Activated CD4-positive, alpha-beta T cell treated with anti-CD3 and anti-CD28 coated beads, Interleukin-2, amount 50 U/mL, for 24 hours (primary cell): ENCODE measurements at places on chromosomes 11 and 22.
A peak's percentile ranks its signal among the peaks of the same experiment; 100 is the strongest.

GRCh38 chr11:118240999-118241763, 11.0 kb downstream of the MPZL3 start:
- DNase-seq: no peak

- no peak for DNase-seq
Measured at GRCh38 chr11:36447514-36447913, 62.6 kb downstream of the TRAF6 start.

DNA sequence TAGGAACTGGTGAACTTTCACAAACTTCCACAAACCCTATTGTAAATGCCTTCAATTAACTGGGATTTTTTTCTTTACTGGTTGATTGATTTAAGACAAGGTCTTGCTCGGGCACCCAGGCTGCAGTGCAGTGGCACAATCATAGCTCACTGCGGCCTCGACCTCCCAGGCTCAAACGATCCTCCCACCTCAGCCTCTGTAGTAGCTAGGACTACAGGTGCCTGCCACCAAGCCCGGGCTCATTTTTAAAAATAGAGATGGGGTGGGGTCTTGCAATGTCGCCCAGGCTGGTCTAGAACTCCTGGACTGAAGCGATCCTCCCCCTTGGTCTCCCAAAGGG, 35.7 kb upstream of the POLA2 start:
- no peak for DNase-seq

GRCh38 chr11:3016861-3017260, 24.7 kb upstream of the NAP1L4 start:
- DNase-seq: no peak

DNA sequence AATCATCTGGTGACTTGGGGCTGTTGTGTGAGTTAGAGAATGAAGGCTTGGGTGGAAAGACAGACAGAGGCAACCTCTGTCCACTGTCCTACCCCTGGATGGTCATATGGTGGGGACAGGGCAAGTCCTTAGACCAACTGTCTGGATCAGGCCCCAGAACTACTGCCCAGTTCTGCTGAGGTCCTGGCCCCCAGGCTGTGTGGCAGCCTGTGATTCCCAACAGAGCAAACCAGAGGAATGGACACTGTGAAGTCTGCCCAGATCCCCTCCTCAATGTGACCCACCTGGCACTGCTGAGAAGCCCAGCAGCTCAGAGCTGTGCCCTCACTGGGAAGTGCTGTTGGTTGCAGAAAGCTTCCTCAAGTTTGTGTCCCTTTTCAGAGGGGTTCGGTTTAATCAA, 69.0 kb downstream of the GGTLC2 start:
- DNase-seq: no peak

DNA sequence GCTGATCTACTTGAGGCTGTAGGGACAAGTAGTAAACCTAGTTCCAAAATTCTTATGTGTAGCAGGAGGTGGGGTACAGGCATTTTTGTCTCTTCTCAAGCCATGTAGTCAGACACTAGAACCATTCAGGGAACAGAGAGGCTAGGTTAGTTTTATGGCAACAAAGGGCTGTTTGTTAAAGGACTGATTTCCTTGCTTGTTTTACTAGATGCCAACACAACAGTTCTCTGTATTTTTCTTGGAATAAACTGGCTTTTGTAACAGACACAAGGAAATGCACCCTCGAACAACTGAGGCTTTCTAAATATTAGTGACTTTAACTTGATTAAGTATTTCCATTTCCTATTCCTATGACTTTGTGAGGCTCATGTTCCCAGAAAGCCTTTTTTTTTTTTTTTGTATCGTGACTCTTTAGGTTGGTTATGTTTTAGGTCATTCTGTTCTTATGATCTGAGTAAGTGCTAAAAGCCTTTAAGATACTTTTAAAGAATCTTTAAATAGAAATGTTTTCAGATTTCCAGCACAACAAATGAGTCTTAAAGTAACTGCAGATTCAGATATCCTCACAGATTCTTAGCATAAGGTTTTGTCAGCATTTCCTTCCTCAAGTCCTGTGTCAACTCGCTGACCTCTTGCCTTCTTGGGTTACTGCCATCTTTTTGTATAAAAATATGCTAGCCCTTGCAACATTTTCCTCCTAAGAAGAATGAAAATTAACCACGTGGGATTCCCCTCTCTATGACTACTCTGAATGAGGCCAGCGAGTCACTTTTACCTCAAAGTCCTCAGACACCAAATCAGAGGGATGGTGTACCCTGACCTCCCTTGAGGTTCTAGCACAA, 92.5 kb downstream of the CCDC83 start:
- peak; percentile 29 for DNase-seq

DNA sequence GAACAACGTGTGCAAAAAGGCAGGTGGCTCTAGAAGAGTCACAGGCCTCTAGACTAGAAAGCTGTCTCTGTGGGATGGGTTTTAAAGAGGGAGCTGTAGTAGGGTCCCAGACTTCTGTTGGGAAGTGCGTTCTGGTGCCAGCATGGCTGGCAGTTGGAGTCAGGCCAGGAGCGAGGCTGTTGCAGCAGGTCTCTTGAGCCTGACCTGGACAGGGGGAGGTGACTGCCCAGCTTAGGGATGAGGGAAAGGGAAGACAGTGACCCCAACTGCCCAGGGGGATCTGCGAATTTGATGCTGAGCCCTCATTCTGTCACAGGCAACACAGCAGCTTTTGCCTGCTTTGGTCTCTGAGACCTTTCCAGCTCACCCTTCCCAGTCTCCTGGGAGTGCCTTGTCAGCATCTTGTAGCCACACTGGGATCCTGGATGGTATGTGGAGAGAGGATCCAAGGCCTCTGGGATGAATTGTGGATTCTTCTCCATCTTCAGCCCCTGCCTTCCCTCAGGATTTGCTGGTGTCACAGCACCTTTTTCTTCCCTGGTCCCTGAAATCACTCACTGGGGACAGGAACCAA, 3.4 kb downstream of the TSKU start:
- no peak for DNase-seq

GRCh38 chr11:43360361-43361032, 1.8 kb downstream of the TTC17 start:
- DNase-seq: no peak

- no peak for DNase-seq
Measured at GRCh38 chr11:109046284-109046992, 375.6 kb upstream of the C11orf87 start.

- no peak for DNase-seq
Measured at GRCh38 chr11:57502376-57502775, 13.1 kb downstream of the SLC43A1 start.

GRCh38 chr11:13942971-13943381, 19.5 kb upstream of the SPON1 start:
- no peak for DNase-seq

GRCh38 chr11:86210898-86211297, 33.7 kb upstream of the EED start:
- DNase-seq: no peak

DNA sequence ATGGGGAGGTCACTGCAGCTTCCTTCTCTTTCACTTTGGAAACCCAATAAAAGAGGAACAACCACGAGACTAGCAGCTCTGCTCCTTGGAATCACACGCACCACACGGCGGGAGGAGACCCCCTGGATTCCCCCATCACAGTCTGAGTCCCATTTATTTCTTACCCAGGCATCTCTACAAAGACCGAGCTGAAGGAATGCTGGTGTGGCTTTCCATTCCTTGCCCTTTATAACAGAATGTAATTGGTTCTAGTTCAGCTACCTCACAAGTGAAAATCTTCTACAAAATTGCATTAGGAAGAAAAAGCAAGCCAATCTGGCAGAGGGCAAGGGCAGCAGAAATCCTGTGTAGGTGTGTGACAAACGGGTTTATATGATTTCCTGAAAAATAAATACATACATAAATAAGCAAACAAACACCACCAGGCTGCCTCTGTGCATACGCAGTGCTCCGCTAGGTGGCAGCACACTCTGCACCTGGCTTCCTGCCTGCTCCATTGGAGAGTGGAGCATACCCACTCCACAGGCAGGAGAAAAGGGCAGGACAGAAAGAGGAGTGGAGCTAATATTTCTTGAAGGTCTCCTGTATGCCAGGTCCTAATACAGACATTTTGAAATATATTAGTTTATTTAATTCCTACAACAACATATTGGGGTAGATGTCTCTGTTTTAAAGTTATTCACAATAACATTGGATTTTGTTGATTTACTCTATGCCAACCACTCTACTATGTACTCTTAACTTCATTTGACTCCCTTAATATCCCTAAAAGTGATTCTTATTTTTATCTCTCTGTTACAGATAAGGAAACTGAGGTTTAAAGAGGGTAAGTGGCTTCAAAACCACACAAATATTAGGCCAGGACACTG, 673.1 kb downstream of the KCNA4 start:
- no peak for DNase-seq

- no peak for DNase-seq
Measured at GRCh38 chr11:73931039-73931645, 19.7 kb upstream of the DNAJB13 start.

- no peak for DNase-seq
Measured at GRCh38 chr11:8728563-8728962, 46.0 kb downstream of the RPL27A start.

DNA sequence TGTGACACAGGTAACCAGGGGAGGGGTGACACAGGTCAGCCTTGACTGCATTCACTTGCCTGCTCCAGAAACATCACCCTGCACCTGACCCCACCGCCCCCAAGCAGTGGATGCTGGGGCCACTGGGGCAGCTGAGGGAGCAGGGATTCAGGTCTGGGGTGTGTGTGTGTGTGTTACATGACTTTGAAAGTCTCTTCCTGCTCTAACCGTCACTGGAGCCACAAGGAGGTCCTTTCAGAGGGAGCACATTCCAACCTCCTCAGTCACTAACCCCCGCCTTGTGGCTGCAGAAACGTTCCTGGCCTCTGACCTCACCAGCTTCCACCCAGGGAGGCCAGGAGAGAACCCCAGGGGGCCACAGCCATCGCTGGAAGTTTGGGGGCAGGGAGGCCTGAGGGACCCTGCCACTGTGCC, 2.9 kb upstream of the FOSL1 start:
- DNase-seq: no peak

DNA sequence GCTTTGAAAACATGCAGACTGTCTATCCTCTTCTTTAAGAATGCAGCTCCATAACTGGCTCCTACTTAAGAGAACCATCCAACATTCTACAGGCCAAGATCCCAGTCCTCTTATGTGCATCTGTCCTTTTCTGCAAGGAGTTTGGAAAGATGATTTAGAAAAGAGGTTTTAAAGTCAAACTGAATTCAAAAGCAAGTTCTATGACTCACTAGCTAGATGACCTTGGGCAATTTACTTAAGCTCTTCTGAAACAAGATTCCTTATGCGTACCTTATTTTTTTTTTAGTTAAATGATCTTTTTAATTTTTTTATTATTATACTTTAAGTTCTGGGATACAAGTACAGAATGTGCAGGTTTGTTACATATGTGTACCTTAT, 29.2 kb downstream of the GUCY1A2 start:
- no peak for DNase-seq

DNA sequence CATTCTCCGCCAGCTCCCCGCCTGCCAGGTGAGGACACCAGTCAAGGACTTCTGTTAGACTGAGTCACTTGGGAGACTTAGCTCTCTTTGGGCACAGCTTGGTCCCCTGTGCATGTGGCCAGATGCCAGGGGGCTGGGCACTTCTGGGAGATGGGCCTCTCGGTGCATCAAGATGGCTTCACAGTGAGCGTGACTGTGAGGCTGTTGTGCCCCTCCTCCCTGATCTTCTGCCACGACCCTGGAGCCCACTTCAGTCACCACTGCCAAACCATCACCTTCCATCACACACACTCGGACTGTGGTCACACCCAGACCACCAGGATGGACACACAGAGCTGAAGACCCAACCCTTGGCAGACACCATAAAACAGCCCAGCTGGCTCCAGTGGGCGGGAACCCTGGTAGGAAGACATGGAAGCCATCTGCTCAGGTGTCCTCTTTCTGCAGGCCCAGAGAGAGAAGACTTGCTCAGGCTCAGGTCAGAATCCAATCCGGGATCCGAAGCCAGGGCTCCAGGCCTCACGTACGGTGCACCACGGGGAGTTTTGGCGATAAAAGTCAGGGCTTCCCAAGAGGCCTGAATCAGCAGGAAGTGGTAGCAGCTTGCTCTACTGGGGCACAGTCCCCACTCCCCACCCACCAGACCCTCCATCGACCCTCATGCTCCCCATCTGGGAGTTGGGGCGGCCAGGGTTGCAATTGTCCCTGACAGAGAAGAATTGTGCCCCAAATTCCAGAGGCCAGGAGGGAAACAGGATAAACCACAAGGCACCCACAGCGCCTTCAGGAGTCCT, 29.8 kb upstream of the CD5 start:
- no peak for DNase-seq

GRCh38 chr22:16824716-16825687, at the start of gene XKR3:
XKR3 (minus strand) TSS chr22:16825411; CDS start chr22:16808073, 17,338 bp downstream.
- no peak for DNase-seq

GRCh38 chr11:66284526-66285078, 4.3 kb downstream of the YIF1A start:
- DNase-seq: no peak

DNA sequence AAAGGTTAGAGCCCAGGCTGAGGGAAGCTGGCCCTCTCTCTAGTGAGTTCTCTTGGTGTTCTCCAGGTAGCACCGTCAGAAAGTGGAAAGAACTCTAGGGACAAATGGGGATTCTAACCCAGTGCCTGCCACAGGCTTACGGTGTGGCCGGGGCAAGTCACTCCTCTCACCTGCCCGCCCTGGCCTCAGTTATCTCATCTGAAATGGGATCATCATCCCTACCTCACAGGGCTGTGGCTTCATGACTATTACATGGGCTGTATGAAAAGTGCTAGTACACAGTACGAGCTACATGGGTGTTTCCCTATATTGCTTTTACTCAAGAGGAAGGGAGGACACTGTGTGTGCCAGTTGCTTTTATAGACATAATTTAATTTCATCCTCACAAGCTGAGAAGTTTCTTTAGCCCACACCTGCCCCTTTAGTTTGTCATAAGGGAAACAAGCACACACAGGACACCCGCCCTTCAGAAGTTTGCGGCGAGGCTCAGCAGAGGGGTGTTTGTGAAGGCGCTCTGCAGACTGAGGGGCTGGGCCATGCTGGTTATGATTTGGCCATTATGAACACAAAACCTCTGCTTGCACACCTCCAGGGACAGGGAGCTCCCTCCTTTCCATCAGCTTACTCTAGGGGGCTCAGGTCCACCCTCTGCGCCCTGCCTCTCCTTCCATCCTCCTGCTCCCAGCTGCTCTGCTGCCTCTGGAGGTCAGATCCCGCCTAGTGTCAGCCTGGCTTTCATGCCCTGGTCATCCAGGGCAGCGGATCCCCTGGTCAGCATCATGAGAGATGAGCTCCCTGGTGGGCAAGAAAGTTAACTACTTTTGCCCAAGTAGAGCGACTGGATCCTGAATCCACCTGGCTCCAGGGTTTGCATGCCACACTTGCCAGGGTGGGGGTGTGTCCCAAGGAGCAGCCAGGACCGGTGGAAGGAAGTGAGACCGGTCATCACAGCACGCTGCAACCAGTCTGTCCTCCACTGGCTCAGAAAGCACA, 1.2 kb downstream of the KLHL35 start:
- DNase-seq: no peak

- DNase-seq: no peak
Measured at GRCh38 chr11:1401656-1402221, 12.0 kb downstream of the BRSK2 start.

- DNase-seq: no peak
Measured at GRCh38 chr11:15830741-15831428, 525.5 kb downstream of the SOX6 start.

DNA sequence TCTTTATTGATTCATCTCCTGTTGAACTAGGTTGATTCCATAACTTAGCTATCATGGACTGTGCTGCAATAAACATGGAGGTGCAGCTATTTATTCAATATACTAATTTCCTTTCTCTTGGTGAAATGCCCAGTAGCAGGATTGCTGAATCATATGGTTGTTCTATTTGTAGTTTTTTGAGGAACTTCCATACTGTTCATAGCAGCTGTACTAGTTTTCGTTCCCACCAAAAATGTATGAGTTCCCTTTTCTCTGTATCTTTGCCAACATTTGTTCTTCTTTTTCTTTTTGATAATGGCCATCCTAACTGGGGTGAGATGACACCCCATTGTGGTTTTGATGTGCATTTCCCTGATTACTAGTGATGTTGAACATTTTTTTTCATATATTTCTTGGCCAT, 87.2 kb upstream of the NAV2 start:
- no peak for DNase-seq
